Activated CD4-positive, alpha-beta T cell treated with anti-CD3 and anti-CD28 coated beads, Interleukin-2, amount 10 ng/mL, durations not matched to agents 7 days and 5 days (primary cell): ENCODE measurements at places on chromosomes 7 and 10. TPM values are rescaled to one million over a fixed set of nuclear protein-coding genes. Genes with fewer than 3 reads are reported as not detected.

- no peak for DNase-seq
- H3K4me3 ChIP-seq: no peak overlapping the region
- peaks cover 10% of the 10 kb centered on the region for H3K27me3 ChIP-seq
- H3K27ac ChIP-seq: no peak overlapping the region
These were observed 49.0 kb downstream of the SKAP2 start for GRCh38 chr7:26815426-26815825.

Gene KCP
- total RNA-seq: 0.10 TPM

GRCh38 chr7:84258628-84259027 lies 64.0 kb upstream of the SEMA3A start:
- no peaks in the 10 kb centered on the region for H3K4me1 ChIP-seq
- no peaks in the 10 kb centered on the region for H3K36me3 ChIP-seq
- H3K4me3 ChIP-seq: no peak overlapping the region

DNA sequence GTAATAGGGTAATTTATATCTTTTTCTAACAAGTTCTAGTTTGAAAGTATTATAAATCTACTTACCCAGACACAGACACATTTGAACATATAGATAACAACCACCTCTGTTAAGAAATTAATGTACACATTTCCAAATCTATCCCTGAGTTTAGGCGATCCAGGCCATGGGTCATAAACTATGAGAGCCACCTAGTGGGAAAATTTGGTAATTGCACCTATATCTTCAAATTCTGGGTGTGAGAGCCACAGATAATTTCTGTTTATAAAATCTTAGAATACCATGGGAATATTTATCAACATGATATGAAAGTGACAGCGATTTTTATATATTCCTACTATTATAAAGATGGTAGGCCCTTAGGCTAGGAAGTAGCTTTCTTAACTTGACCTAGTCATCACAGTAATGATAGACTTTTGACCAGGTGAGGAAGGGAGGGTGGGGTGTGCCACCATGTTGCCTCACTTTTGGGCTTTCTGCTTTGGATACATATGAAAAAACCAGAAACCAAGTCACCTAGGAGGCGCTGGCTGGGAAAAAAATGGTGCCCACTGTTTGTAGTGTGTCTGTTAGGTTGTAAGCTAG lies 8.0 kb upstream of the EPHA1 start:
- peak; percentile 47 for DNase-seq
- no peaks in the 10 kb centered on the region for H3K36me3 ChIP-seq
- no peak overlapping the region for H3K4me3 ChIP-seq
- no peaks in the 10 kb centered on the region for H3K27me3 ChIP-seq
- H3K4me1 ChIP-seq: peaks cover 6% of the 10 kb centered on the region

Gene ATP5MK
- 260 TPM for total RNA-seq

Gene EN2
- not detected for total RNA-seq

Gene ACTR1A
- total RNA-seq: 76.1 TPM

GRCh38 chr10:79381804-79382221 lies 34.5 kb downstream of the PPIF start:
- no peaks in the 10 kb centered on the region for H3K4me1 ChIP-seq
- no peak overlapping the region for H3K4me3 ChIP-seq
- H3K27ac ChIP-seq: no peak overlapping the region
- H3K36me3 ChIP-seq: no peaks in the 10 kb centered on the region
- no peaks in the 10 kb centered on the region for H3K27me3 ChIP-seq

- peaks cover 2% of the 10 kb centered on the region for H3K27me3 ChIP-seq
- H3K4me3 ChIP-seq: no peak overlapping the region
- DNase-seq: no peak
- H3K4me1 ChIP-seq: no peaks in the 10 kb centered on the region
These were observed 209.7 kb downstream of the TEX36 start for GRCh38 chr10:125473143-125473793.

Gene CTTNBP2
- total RNA-seq: not detected

GRCh38 chr10:32882076-32882475 lies 76.0 kb downstream of the ITGB1 start:
- H3K27me3 ChIP-seq: no peaks in the 10 kb centered on the region
- H3K4me3 ChIP-seq: no peak overlapping the region
- no peaks in the 10 kb centered on the region for H3K4me1 ChIP-seq
- H3K27ac ChIP-seq: no peak overlapping the region
- no peak for DNase-seq

DNA sequence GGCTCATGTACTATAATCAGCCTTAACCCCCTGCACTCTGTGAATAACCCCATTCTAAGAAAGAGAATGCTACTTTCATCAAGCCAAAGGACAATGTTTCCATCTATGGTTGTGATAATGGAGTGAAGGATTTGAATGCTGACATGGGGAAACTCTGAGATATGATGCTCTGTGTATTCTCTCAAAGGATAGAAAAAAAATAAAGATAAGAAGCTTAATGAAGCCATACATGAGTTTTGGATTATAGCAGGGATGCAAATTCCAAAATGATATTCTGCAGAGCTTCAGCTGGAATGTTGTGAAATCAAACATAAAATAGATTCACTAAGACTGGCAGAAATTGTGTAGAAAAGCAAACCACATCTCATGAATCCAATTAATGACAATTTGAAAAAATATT lies 1074.1 kb downstream of the XPNPEP1 start:
- no peak for DNase-seq
- no peaks in the 10 kb centered on the region for H3K4me1 ChIP-seq
- H3K27me3 ChIP-seq: no peaks in the 10 kb centered on the region
- H3K36me3 ChIP-seq: no peaks in the 10 kb centered on the region
- no peak overlapping the region for H3K4me3 ChIP-seq

- H3K27ac ChIP-seq: peak overlapping the region; percentile 92
- peaks cover 53% of the 10 kb centered on the region for H3K4me1 ChIP-seq
- no peak for DNase-seq
These were observed 600 bp upstream of the DBNL start for GRCh38 chr7:44043902-44044301.

DNA sequence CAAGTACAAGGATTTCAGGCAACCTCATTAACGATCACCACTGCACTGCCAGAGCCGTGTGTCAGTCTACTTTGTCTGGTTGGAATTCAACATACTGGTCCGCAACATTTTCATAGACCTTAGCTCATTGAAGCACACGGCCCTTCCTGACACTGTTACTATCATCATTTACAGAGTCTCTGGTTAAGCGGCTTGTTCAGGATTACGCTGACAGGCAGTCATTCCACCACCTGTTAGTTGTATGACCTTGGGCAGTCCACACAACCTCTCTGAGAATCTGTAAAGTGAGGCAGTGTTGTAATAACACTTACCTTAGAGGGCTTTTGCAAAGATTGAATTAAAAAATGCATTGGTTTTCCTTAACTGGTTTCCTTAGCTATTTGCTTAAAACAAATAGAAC lies 112.6 kb downstream of the AOAH start:
- peaks cover 7% of the 10 kb centered on the region for H3K36me3 ChIP-seq
- DNase-seq: no peak
- H3K27ac ChIP-seq: no peak overlapping the region
- no peaks in the 10 kb centered on the region for H3K27me3 ChIP-seq

DNA sequence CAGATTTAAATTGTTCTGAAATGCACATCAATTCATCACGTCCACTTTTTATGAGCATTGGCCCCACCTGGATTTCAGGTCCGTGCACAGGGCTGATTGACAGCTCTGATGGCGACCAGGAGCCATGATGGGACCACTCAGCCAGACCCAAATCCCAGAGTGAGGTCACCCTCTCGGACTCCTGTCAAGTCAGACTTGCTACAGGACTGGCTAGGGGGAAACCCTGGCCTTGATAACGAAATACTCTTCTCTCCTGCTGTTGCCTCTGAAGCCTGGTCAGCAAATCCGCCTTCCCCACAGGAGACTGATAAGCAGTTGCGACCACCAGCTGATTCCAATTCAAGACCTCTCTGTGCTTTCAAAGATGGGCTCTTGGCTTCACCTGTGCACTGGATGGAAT lies 76.4 kb downstream of the CARD11 start:
- H3K27me3 ChIP-seq: no peaks in the 10 kb centered on the region
- no peak overlapping the region for H3K27ac ChIP-seq
- H3K4me3 ChIP-seq: no peak overlapping the region
- peaks cover 20% of the 10 kb centered on the region for H3K4me1 ChIP-seq

- DNase-seq: no peak
- H3K4me1 ChIP-seq: peaks cover 55% of the 10 kb centered on the region
- peak overlapping the region; percentile 76 for H3K4me3 ChIP-seq
- peak overlapping the region; percentile 95 for H3K27ac ChIP-seq
These were observed 478 bp upstream of the ZNF22 start for GRCh38 chr10:45000138-45000751.

Gene ACBD7
- 8.1 TPM for total RNA-seq

DNA sequence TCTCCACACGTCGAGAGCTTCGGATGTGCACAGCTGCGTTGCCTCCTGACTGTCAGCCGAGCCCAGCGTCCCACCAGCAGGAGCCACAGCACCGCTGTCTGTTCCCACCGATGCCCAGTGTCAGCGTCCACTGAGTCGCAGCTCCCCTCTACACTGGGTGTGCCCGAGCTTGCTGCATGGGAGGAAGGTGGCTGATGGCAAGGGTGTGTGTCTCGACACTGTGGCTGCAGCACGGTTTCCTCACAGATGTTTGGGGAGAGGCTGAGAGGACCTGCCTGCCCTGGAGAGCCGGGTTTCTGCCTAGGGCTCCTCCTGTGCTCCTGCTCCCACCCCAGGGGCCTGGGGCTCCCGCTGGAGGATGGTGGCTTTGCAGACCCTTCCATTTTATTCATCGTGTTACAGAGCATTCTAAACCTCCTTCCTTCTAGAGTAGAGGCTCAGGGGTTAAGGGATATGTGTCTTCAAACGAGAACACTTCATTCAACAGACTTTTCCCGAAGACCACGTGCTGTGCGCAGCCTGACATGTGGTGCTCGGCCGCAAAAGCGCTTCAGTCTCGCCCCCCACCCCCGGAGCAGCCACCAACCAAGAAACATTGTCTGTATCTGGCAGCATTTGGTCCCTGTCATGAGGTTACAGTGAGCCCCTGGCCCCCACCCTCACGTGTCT lies 384.8 kb downstream of the DNAJB6 start:
- DNase-seq: no peak
- H3K27me3 ChIP-seq: peaks cover 3% of the 10 kb centered on the region
- no peaks in the 10 kb centered on the region for H3K4me1 ChIP-seq
- H3K27ac ChIP-seq: no peak overlapping the region
- H3K36me3 ChIP-seq: no peaks in the 10 kb centered on the region

GRCh38 chr7:156496363-156496769 lies 144.2 kb upstream of the RNF32 start:
- no peak overlapping the region for H3K27ac ChIP-seq
- H3K4me1 ChIP-seq: no peaks in the 10 kb centered on the region
- DNase-seq: no peak

Gene SLC16A9
- 0.08 TPM for total RNA-seq

Gene SH3PXD2A
- total RNA-seq: 11.9 TPM

- no peaks in the 10 kb centered on the region for H3K27me3 ChIP-seq
- no peak for DNase-seq
- peaks cover 28% of the 10 kb centered on the region for H3K36me3 ChIP-seq
These were observed 90.1 kb downstream of the CYP51A1 start for GRCh38 chr7:92044148-92044547.

Gene SPDYE16
- total RNA-seq: 0.30 TPM

DNA sequence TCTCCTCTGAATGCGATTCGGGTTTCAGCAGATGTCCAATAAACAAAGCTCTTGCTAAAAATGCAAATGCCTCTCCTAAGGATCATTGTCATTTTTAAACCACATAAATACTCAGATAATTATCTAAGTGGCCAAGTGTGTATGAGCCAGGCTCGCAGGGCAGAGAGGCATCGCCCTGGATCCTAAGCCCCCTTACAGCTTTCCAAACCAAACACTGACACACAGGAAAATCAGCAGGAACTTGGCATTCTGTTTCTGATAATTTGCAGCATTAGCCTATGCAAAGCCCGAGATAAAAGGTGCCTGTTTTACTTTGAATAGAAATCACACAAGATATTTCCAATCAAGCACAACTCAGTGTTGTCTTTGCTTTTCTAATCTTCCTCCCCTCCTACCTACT lies 134.4 kb downstream of the ABCA13 start:
- no peaks in the 10 kb centered on the region for H3K4me1 ChIP-seq
- H3K27me3 ChIP-seq: peaks cover 2% of the 10 kb centered on the region
- H3K27ac ChIP-seq: no peak overlapping the region
- H3K36me3 ChIP-seq: no peaks in the 10 kb centered on the region
- DNase-seq: no peak

- DNase-seq: no peak
- H3K27ac ChIP-seq: no peak overlapping the region
- no peaks in the 10 kb centered on the region for H3K4me1 ChIP-seq
- H3K27me3 ChIP-seq: peaks cover 4% of the 10 kb centered on the region
- no peak overlapping the region for H3K4me3 ChIP-seq
These were observed 160.2 kb upstream of the UNC5B start for GRCh38 chr10:71052076-71052660.

DNA sequence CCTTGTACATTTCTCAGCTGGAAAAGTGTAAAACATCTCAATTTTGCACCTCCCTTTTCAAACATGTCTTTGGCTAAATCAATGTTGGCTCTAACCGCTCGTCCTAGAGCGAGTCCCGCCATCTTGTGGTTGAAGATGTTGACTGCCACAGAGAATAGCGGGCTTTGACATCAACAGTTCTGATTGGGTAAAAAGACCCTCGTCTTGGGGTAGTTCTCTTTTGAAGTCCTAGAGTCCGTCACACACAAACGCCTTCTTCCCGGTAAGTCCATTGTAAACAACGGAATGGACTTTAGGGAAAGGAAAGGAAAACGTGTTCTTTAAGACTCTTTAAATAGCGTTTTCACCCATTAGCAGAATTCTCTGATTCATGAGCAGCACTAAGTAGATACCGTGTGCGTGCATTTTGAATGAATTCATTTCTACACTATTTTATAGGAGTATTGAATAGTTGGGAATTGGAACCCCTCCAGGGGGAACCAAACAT lies 452 bp upstream of the RPP30 start:
- peaks cover 33% of the 10 kb centered on the region for H3K27me3 ChIP-seq
- peak overlapping the region; percentile 94 for H3K27ac ChIP-seq
- DNase-seq: peak; percentile 60
- peak overlapping the region; percentile 97 for H3K4me3 ChIP-seq
- H3K36me3 ChIP-seq: peaks cover 7% of the 10 kb centered on the region
- peaks cover 38% of the 10 kb centered on the region for H3K4me1 ChIP-seq

- H3K4me3 ChIP-seq: peak overlapping the region; percentile 74
- peaks cover 11% of the 10 kb centered on the region for H3K4me1 ChIP-seq
- H3K36me3 ChIP-seq: peaks cover 2% of the 10 kb centered on the region
- H3K27me3 ChIP-seq: peaks cover 64% of the 10 kb centered on the region
- H3K27ac ChIP-seq: no peak overlapping the region
These were observed 1.2 kb downstream of the TSPAN12 start for GRCh38 chr7:120856621-120857352.

- H3K4me1 ChIP-seq: peaks cover 13% of the 10 kb centered on the region
- H3K36me3 ChIP-seq: no peaks in the 10 kb centered on the region
- no peak overlapping the region for H3K27ac ChIP-seq
- H3K27me3 ChIP-seq: peaks cover 13% of the 10 kb centered on the region
- no peak for DNase-seq
These were observed 3.6 kb upstream of the MYOF start for GRCh38 chr10:93485690-93486089.
